ENCODE measurements at places on chromosomes 1 and 21. TPM values are rescaled to one million over a fixed set of nuclear protein-coding genes. Genes with fewer than 3 reads are reported as not detected.

OR2T2 gene
- not detected for total RNA-seq

SIM2 gene
- not detected for total RNA-seq

SH2D5 gene
- 0.07 TPM for total RNA-seq

KRTAP22-1 gene
- not detected for total RNA-seq

ASCL5 gene
- total RNA-seq = not detected
